Liver (tissue), 10 donors: ENCODE measurements at places on chromosomes 5 and 9. TPM values are rescaled to one million over a fixed set of nuclear protein-coding genes. Genes with fewer than 3 reads are reported as not detected.

GRCh38 chr5:10324518-10325370 lies 17.0 kb upstream of the CMBL start:
- no peaks in the 10 kb centered on the region for H3K27me3 ChIP-seq
- DNase-seq: no peak
- H3K4me3 ChIP-seq: no peak overlapping the region
- peaks cover 2% of the 10 kb centered on the region for H3K4me1 ChIP-seq

F2RL1 gene
- 3.1 TPM for total RNA-seq

DNA sequence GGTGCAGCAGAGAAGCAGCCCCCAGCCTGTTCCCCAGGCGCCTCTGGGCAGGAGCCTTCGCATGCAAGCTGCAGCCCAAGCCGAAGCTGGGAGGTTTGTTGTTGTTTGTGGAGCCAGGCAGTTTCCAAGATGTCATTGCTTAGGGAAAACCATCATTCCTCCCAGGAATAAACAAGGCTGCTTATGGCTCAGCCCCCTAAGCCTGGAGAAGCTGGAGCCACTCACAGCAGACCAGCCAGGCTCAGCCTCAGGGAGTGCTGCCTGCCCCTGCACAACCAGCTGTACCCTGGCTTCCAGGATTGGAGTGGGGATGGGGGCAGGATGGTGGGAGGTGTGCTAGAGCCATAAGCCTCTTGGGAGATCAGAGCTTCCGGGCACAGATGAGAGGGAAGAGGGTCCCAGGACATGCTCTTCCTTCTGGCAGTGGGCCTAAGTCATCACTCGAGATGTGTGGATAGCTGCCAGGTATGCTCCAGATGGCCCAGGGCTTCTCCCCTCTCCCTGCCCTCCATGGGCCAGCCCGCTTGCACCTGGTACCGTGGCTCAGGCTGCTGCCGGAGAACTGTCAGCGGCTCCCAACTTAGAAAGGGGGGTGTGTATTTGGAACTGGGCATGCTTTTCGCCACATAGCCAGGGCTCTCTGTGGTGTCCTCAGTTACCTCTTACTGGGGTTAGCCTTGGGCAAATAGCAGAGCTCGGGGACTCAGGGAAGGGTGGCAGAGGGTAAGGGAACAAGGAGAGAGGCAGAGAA lies 105.2 kb downstream of the RGS3 start:
- H3K27ac ChIP-seq: no peak overlapping the region
- no peaks in the 10 kb centered on the region for H3K36me3 ChIP-seq
- no peaks in the 10 kb centered on the region for H3K27me3 ChIP-seq
- H3K4me1 ChIP-seq: no peaks in the 10 kb centered on the region
- DNase-seq: no peak

DNA sequence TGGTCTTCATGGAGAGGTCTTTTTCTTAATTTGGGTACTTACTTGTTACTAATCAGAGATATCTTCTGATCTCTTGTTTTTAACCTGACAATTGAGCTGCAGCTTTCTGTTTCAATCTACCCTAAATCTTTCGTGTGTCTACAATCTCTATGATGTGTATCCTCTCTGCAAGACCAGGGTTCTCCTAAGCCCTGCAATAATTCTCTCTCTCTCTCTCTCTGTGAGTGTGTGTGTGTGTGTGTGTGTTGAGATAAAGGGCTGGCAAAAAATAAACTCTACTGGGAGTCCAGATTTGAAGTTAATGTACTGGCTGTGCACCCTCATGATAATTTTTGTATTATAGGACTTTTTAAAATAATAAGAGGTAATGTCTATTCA lies 57.8 kb upstream of the FBXL7 start:
- H3K27me3 ChIP-seq: no peaks in the 10 kb centered on the region
- DNase-seq: no peak
- H3K27ac ChIP-seq: no peak overlapping the region
- H3K4me3 ChIP-seq: no peak overlapping the region
- no peaks in the 10 kb centered on the region for H3K36me3 ChIP-seq

- no peaks in the 10 kb centered on the region for H3K36me3 ChIP-seq
- peak overlapping the region; percentile 76 for H3K4me3 ChIP-seq
- H3K4me1 ChIP-seq: peaks cover 4% of the 10 kb centered on the region
These were observed 483 bp downstream of the FBXL7 start for GRCh38 chr5:15500325-15501001.

PLEKHG4B gene
- total RNA-seq: 0.05 TPM

NLN gene
- total RNA-seq: 26.4 TPM

DNA sequence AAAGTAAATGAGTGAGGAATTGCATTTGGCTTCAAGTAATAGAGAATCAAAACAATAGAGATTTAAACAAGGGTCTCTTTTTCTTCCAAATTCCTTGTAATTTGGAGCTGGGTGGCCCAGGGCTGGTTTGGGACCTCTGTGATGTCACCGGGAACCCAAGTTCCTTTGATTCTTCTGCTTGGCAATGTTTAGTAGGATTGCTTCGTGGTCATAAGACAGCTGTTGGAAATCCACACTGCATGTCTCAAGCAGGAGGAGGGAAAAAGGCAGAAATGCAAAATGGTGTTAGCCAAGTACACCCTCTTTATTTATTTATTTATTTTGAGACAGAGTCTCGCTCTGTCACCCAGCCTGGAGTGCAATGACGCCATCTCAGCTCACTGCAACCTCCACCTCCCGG lies 72.6 kb upstream of the IL12B start:
- no peaks in the 10 kb centered on the region for H3K4me1 ChIP-seq
- H3K4me3 ChIP-seq: no peak overlapping the region
- no peaks in the 10 kb centered on the region for H3K27me3 ChIP-seq
- H3K36me3 ChIP-seq: no peaks in the 10 kb centered on the region
- no peak overlapping the region for H3K27ac ChIP-seq
- no peak for DNase-seq

DNA sequence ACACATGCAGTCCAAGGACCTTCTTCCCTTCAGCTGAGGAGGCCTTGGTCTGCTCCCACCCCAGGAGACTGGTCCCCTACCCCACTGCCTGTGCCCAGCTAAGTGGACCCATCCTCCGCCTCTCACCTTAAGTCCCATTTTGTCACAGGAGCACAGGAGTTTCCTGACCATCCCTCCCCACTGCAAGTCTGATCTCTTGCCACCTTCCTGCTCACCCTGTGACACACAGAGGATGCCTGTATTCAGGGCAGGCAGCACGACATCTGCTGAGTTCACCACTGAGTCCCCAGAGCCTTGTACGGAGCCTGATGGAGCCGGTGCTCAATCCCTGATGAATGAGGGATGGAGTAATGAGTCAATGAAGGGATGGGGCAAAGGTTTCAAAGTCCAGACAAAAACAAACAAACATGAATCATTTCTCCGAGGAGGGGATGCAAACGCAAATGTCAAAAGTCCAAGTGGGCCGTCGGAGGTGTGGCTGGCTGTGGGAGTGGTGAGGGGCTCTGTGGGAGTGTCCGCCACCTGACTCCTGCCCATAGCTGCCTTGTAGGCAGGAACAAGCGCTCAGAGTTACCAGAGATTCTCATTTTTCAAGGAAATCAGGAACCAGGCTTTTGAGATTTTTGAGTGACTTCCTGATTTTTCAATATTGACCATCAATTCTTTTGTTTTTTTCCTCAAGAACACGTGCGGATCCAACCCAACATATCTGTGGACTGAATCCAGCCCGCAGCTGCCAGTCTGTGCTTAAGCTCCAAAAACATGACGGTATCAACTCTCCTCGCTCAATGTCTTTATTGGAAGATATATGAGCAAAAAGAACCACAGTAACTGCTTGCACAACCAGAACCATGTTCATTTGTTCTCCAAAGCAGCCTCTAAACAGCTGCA lies 4.4 kb downstream of the RAPGEF1 start:
- H3K4me1 ChIP-seq: peaks cover 60% of the 10 kb centered on the region
- no peaks in the 10 kb centered on the region for H3K36me3 ChIP-seq
- H3K4me3 ChIP-seq: no peak overlapping the region
- peak overlapping the region; percentile 72 for H3K27ac ChIP-seq
- peak; percentile 54 for DNase-seq

GRCh38 chr5:87503004-87503403 lies 90.3 kb upstream of the CCNH start:
- no peaks in the 10 kb centered on the region for H3K4me1 ChIP-seq
- H3K27me3 ChIP-seq: no peaks in the 10 kb centered on the region

GRCh38 chr9:4143936-4144717 lies 155.7 kb downstream of the GLIS3 start:
- peak overlapping the region; percentile 61 for H3K27ac ChIP-seq
- no peaks in the 10 kb centered on the region for H3K36me3 ChIP-seq
- no peak overlapping the region for H3K4me3 ChIP-seq
- no peaks in the 10 kb centered on the region for H3K27me3 ChIP-seq

GRCh38 chr5:176740702-176741496 lies 69.5 kb upstream of the UNC5A start:
- no peak overlapping the region for H3K27ac ChIP-seq
- peaks cover 7% of the 10 kb centered on the region for H3K27me3 ChIP-seq
- peaks cover 2% of the 10 kb centered on the region for H3K4me1 ChIP-seq

- DNase-seq: no peak
- no peak overlapping the region for H3K27ac ChIP-seq
- H3K4me1 ChIP-seq: no peaks in the 10 kb centered on the region
- no peaks in the 10 kb centered on the region for H3K27me3 ChIP-seq
- no peaks in the 10 kb centered on the region for H3K36me3 ChIP-seq
- H3K4me3 ChIP-seq: no peak overlapping the region
These were observed 16.3 kb upstream of the KCNV2 start for GRCh38 chr9:2700909-2701550.

DNA sequence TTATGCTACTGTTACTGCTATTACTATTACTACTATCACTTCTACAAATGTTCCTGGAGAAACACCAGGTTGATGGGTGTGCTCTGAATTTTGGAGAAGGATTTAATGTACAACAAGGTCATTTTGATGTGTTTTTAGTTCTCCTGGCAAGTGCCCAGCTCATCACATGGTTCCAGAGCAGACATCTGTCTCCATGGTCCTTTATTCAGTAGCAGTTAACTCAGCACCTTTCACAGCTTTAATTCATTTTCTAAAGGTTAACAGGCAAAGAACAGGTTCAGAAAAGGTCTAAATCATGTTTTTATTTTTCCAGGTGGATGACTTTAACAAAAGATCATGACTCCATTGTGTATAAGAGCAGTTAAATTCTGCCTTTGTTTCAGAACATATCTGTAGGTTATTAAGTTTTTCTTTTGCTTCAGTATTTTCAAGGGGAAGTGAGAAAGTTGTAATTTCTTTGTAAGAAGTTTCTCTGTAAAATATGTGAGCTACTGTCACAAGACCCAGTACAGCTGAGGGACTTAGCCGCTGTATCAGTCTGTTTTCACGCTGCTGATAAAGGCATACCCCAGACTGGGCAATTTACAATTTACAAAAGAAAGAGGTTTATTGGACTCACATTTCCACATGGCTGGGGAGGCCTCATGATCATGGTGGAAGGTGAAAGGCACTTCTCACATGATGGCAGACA lies 41.9 kb downstream of the MTRR start:
- H3K36me3 ChIP-seq: peaks cover 4% of the 10 kb centered on the region
- no peaks in the 10 kb centered on the region for H3K4me1 ChIP-seq
- no peak overlapping the region for H3K4me3 ChIP-seq
- H3K27me3 ChIP-seq: no peaks in the 10 kb centered on the region
- DNase-seq: no peak

SUB1 gene
- 51.8 TPM for total RNA-seq

GRCh38 chr9:130606887-130607600 lies 27.7 kb downstream of the FUBP3 start:
- H3K27me3 ChIP-seq: no peaks in the 10 kb centered on the region
- H3K36me3 ChIP-seq: peaks cover 7% of the 10 kb centered on the region
- peaks cover 13% of the 10 kb centered on the region for H3K4me1 ChIP-seq
- no peak overlapping the region for H3K4me3 ChIP-seq
- peak overlapping the region; percentile 61 for H3K27ac ChIP-seq

DNA sequence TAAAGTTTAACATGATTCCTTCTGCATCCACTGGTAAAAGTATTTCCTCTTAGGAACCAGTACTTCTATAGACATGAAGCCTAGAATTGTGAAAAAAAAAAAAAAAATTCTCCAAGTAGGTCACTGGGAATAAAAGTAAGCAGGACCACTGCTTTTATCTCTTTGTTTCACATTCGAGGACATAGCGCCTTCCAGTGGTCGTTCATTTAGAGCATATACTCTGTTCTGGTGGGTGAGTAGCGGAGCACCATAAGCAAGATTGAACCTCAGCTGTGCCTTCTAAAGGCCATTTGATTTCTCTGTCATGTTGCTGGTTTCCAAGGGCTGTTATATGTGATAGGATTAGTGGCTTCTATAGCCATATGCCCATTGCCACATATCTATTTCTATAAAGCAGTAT lies 393.1 kb downstream of the TMEM232 start:
- H3K36me3 ChIP-seq: no peaks in the 10 kb centered on the region
- no peak overlapping the region for H3K4me3 ChIP-seq
- H3K27ac ChIP-seq: no peak overlapping the region
- no peak for DNase-seq

GRCh38 chr5:122374110-122374509 lies 62.1 kb downstream of the SNCAIP start:
- peaks cover 6% of the 10 kb centered on the region for H3K4me1 ChIP-seq
- H3K36me3 ChIP-seq: no peaks in the 10 kb centered on the region
- no peak for DNase-seq
- no peaks in the 10 kb centered on the region for H3K27me3 ChIP-seq

DNA sequence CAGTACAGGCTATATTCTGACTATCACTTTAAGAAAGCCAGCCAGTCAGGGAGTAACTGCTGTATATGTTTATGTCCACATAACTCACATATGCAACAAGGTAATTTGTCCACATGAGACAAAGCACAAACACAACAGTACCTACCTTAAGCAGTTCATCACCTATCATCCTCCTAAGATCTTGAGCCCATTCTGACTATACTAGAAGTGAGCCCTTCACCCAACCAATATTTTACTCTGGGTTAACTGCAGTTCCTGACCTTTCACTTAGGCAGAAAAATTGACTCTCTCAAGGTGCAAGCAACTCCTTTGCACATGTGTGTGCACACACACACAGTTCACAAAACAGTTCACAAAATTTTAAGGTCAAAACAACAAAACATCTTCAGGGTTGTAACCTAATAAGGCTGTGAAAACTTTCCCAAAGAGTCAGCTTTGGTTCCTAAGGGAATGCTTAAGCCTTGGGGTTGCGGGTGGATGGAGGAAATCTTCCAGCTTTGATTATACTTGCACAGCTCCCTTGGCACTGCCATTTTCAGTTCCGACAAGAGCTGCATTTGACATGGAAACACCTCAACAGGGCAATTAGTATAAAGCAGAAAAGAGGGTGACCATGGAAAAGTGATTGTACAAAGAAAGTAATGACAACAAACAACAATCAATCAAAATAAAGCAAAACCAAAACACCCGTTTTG lies 215.3 kb downstream of the NFIB start:
- H3K27ac ChIP-seq: no peak overlapping the region
- no peaks in the 10 kb centered on the region for H3K27me3 ChIP-seq
- no peak for DNase-seq

SOX30 gene
- total RNA-seq: under 0.01 TPM
